Caki2 (cell line): ENCODE measurements at places on chromosomes 1 and 21.

- peak; percentile 69 for DNase-seq
Observed at GRCh38 chr1:233327651-233328141, at the start of gene MAP3K21. MAP3K21 (plus strand) TSS chr1:233327724; CDS start chr1:233328029, 305 bp downstream.

DNA sequence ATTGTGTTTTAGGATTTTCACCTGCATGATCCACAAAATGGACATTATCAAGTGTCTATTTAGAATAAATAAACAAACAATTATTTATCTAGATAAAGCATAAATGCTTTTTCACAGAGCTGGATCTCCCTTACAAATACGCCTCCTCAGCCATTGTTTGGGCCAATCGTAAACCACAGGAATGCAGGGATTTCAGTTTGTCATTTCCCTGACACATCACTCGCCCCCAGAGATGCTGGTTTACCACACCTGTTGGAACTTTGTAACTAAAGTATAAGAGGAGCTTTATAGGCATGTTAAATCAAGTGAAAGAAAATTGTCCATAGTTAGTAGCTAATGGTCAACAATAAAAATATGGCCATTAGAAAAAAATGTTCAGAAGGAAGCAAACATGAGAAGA lies 40.3 kb downstream of the GPR88 start:
- no peak for DNase-seq

- DNase-seq, result no peak
Observed at GRCh38 chr1:174044418-174045222, 22.5 kb upstream of the RC3H1 start.

DNA sequence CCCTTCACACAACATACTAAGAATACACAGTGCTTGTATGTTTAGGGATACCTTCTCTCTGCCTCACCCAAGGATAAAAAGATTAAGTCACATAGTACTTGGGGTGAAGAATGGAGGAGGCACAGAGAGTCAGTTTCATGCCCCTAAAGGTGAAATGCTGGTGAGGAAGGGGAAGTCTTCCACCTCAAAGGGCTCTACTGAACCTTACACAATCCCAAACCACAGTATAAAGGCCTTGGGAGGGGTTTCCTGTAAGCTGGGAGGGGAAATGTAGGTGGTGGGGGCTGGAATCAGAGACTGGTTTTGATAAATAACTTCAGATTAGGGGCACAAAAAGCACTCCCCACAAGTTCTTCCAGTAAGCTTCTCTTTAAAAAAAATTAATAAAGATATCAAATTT lies 3.5 kb downstream of the MINDY1 start:
- DNase-seq, result no peak

DNA sequence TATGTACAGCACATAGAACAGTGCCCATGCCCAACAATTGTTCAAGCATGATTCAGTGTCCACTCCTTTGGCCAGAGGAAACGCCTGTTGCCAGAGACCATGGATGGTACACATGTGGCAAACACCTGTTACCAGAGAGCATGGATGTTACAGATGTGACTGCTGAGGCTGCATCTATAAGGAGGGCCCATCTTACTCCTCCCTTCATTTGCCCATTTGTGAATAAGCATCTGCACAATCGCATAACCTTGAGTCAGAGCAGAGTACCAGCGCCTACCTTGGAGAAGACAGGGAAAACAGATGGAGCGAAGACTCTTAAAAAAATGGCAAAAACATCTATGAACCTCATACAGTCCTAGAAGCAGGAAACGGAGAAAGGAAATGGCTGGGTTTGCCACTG lies 36.6 kb upstream of the CACHD1 start:
- DNase-seq, result no peak
